ENCODE measurements at places on chromosomes 11 and 22.

GRCh38 chr11:132535830-132536229 lies 996.5 kb downstream of the OPCML start:
- DNase-seq, result no peak

GRCh38 chr11:47504910-47505309 lies 48.0 kb downstream of the CELF1 start:
- no peak for DNase-seq

GRCh38 chr11:130806746-130807145 lies 109.5 kb downstream of the SNX19 start:
- no peak for DNase-seq

DNA sequence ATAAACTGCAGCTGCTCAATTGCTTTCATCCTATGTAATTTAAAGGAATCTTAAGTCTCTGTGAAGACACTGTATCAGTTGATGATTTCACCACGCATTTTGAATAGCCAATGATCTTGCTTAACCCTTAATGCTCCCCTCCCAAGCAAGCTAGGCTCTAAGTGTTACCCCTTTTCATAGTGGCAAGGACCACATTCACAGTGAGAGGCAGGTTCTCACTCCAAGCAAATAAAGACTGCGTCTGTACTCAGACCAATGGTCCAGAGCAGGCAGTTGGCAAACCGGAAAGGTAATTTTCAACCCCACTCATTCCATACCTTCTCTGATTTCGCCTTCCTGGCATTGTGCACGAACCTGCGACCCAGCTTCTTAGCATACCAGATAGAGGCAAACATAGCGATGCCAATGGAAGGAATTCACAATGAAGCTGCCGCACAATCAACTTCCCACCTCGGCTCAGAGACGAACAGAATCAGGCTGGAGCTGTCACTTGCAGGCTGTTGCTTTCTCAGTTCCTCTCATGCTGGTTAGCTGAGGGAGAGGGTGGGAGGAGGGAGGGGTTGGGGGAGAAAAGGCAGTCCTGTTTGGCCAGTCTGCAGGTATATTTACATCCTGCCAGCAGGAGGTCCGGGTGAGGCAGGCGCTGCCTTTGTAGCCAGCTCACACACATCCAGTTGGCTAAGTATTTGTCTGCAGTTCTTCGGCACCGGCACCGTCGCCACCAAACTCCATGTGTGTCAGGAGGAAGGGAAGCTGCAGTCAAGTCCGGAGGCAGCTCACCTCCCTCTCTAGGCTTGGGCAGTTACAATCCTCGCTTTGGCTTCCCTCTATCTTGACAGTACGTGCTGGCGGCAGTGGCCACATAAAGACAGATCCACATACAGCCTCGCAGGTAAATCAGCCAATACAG lies 1151.2 kb upstream of the CCDC90B start:
- no peak for DNase-seq

GRCh38 chr22:33579448-33580093 lies 340.7 kb downstream of the LARGE1 start:
- peak; percentile 45 for DNase-seq

- no peak for DNase-seq
These were observed 17.0 kb upstream of the LDHAL6A start for GRCh38 chr11:18438691-18439090.

- DNase-seq, result peak; percentile 28
These were observed 133.8 kb downstream of the FAM181B start for GRCh38 chr11:82599836-82600235.

- peak; percentile 52 for DNase-seq
These were observed 47.6 kb upstream of the NAV2 start for GRCh38 chr11:19664886-19665548.
